ENCODE measurements at places on chromosomes 12 and 14. TPM values are rescaled to one million over a fixed set of nuclear protein-coding genes. Genes with fewer than 3 reads are reported as not detected.

GRCh38 chr14:67881225-67881624 lies 61.6 kb downstream of the RAD51B start:
- DNase-seq = no peak

DNA sequence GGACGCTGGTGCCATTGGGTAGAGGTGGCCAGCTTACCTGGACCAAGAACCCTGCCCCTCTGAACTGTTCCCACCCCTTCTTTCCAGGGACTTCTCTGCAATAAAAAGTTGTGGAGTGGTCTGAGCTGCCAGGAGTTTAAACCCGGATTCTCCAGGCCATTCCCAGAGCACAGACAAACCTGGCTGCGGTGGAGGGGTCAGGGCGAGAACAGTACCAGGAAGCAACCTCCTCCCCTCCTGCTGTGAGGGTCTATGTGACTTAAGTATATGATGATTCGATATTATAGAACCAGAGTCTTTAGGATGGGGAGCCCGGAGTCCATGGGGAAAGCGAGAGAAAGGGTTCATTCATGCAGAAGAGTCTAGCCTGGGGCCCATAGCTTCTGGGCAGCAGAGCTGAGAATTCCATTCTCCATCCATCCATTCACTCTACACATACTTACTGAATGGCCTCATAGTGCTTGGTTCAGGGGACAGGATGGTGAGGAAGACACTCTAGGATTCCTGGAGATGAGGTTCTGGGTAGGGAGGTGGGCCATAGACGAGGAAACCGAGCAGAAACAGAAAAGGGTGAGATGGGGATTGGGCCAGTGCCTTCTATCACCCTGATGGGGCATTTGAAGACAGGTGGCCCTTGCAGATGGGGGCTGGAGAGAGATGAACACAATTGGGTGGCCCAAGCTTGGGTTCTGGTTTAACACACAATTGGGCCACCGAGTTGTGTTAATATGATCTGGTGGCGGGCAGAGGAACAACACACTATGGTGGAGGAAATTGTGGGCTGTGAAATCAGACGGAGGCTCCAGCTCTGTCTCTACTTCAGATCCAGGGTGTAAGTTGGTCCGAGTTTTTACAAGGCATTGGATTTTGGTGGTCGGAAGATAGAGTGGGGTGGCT lies 5.2 kb downstream of the KRT86 start:
- DNase-seq = no peak

- DNase-seq = no peak
Measured at GRCh38 chr12:120892265-120892664, 11.9 kb downstream of the SPPL3 start.

DNA sequence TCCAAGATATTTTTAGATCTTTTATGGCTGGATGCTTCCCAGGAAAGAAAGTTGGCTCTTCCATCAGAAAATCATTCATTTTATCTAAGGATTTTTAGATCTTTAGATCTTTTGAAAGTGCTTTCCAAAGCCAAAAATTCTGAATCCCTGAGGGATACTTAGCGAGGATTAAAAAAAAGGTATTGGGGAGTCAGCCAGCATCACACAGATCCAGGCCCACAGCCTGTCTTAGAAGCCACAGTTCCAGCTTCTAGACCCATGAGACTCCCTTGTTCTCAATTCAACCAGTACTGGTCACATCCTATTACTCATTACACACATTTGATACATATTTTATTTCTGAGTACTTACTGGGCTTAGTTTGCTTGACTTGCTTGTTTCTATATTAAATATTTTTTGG lies 49.9 kb downstream of the TSPAN8 start:
- no peak for DNase-seq

- no peak for DNase-seq
Measured at GRCh38 chr12:109385339-109386058, 37.8 kb downstream of the MYO1H start.

DNA sequence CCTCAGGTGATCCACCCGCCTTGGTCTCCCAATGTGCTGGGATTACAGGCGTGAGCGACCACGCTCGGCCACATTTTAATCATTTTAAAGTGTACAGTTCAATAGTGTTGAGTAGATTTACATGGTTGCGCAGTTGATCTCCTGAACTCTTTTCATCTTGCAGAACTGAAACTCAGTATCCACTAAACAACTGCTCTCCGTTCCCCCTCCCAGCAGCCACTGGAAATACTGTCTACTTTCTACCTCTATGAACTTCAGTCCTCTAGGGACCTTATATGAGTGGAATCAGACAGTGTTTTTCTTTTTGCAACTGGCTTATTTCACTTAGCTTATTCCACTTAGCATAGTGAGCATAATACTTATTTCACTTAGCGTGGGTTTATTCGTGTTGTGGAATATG lies 53.7 kb downstream of the KCTD10 start:
- DNase-seq = no peak

DNA sequence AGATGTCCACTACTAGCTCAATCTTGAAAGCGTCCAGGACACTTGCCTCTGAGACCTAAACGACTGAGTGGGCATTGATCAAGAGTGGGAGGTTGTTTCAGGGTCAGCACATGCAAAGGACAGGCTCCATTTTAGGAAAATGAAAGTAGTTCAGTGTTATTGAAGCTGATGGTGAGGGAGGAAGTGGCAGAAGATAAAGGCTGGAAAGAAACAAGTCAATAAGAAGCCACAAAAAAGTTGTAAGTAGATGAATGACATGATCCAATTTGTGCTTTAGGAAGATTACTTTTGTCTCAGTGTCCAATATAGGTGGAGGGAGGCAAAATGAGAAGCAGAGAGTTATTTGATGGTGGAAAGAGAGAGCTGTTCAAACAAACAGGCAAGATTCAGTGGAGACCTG lies 22.0 kb downstream of the GPR65 start:
- DNase-seq = no peak

DNA sequence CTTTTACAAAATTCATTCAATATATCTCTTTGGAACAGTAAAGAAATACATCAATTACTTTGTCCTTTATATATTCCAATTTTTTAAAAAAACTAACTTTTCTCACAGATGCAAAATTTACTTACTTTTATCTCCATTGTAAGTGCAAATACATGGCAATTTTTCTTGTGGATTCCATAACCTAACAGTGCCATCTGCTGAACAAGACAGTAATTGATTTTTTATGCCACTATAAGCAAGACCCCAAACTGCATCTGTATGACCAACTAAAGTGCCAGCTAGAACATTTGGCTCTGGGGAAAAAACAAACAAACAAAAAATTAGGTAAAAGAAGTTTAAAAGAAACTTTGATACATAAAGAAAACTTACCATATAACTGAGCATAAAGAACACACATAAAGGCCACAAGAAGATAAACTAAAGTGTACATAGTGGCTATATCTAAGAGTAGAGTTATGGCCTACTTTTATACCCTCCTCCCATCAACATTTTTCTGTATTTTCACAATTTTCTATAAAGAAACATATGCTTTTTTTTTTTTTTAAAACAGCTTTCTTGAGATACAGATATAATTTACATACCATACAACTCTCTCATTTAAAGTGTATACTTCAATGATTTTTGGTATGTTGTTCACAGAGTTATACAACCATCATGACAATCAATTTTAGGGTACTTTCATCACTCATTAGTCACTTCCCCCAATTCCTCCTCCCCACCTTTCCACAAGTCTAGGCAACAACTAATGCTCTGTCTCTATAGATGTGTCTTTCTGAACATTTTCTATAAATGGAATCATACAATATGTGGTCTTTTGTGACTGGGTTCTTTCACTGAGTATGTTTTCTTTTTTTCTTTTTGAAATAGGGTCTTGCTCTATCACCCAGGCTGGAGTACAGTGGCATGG lies 32.6 kb downstream of the COCH start:
- no peak for DNase-seq

- peak; percentile 55 for DNase-seq
Measured at GRCh38 chr14:104138098-104138717, at the start of gene KIF26A. Gene KIF26A (plus strand): TSS chr14:104138587. CDS start chr14:104138723, 136 bp downstream.

GRCh38 chr14:22897357-22897756 lies 14.3 kb downstream of the REM2 start:
- DNase-seq = no peak

GRCh38 chr14:21098892-21099595 lies 589 bp upstream of the ZNF219 start:
- DNase-seq = no peak

GRCh38 chr12:123167329-123167728 lies 16.4 kb upstream of the PITPNM2 start:
- no peak for DNase-seq

DNA sequence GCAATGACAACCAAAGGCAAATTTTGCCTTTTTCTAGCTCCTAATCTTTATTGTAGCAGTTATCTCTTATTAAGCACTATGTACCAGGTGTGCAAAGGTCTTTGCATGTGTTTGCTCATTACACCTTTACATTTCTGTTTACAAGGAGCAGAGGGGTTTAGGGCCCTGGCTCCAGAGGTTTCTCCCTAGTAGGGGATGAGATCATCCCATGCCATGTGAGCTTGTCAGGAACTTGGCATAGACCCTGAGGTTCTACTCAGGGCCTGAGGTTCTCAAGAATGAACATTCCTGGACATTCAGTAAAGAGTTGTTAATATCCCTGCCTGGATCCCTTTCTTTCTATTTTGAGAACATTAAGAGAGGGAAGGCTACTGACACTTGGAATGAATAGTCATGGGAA lies 292.0 kb downstream of the RPAP3 start:
- DNase-seq = no peak

DNA sequence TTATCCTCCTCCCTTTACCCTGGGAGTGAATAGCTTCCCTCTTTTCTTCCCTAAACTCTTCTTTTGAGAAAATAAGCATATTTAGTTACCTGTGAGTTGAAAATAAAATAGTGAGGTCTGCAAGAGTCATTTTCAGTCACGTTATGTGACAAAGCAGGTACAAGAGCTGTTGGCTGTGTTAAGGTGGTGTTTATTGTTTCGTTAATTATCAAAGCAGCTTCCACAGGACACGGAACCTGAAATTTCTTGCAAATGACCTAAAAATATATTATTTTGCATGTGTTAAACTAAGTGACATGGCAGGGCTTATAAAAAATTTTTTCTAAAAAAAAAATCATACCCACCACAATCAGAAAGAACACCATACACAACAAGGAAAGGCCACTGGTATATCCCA lies 8.3 kb downstream of the SLC38A2 start:
- DNase-seq = no peak

DNA sequence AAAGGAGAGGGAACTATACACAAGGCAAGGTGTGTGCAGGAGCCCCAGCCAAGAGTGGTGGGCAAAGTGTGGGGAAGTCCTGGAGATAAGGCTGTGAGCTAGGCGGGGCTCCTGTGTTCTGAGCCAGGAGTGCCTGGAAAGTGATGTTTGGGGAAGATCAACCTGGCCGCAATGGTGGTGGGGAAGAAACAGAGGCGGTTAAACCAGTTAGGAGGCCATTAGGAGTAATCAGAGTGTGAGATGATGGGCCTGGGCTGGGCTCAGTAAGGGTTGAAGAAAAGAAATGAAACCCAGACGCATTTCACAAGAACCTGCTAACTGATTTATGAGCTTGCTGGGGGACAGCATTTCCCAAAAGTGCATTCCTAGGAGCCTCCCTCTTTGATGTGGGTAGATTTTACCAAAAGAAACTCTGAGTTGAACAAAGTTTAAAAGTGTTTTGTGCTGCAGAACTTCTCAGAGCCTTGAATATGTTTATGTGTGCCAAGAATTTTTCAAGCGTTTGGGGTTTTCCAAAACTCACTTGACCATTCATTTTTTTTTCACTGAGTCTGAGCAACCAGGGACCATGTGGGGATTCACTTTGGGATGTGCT lies 34.2 kb upstream of the LRP1-AS start:
- no peak for DNase-seq

STK38L gene
- 34.2 TPM for total RNA-seq

RHOJ gene
- 34.6 TPM for total RNA-seq

TMTC2 gene
- total RNA-seq = 12.5 TPM

GABARAPL1 gene
- 17.4 TPM for total RNA-seq

TSHR gene
- total RNA-seq = not detected

OAS2 gene
- total RNA-seq = not detected

HOXC5 gene
- total RNA-seq = 3.5 TPM

ASB2 gene
- 3.5 TPM for total RNA-seq

TGFB3 gene
- total RNA-seq = 5.5 TPM

OR6C2 gene
- total RNA-seq = not detected

Measured in neural crest cell (in vitro differentiated cells).